ENCODE measurements at places on chromosomes 1 and 21.

GRCh38 chr1:198543670-198544260 is 3.3 kb upstream of the ATP6V1G3 start:
- no peak for DNase-seq

- no peak for DNase-seq
These were observed 162.8 kb downstream of the NTPCR start for GRCh38 chr1:233113009-233113879.

DNA sequence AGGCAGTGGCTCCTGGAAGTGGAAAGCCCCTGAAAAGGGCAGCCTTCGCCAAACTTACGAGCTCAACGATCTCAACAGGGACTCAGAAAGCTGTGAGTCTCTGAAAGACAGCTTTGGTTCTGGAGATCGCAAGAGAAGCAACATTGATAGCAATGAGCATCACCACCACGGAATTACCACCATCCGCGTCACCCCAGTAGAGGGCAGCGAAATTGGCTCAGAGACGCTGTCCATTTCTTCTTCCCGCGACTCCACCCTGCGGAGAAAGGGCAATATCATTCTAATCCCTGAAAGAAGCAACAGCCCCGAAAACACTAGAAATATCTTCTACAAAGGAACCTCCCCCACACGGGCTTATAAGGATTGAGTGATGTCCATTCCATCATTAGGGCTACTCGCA is 42.4 kb downstream of the PLPPR4 start:
- no peak for DNase-seq

DNA sequence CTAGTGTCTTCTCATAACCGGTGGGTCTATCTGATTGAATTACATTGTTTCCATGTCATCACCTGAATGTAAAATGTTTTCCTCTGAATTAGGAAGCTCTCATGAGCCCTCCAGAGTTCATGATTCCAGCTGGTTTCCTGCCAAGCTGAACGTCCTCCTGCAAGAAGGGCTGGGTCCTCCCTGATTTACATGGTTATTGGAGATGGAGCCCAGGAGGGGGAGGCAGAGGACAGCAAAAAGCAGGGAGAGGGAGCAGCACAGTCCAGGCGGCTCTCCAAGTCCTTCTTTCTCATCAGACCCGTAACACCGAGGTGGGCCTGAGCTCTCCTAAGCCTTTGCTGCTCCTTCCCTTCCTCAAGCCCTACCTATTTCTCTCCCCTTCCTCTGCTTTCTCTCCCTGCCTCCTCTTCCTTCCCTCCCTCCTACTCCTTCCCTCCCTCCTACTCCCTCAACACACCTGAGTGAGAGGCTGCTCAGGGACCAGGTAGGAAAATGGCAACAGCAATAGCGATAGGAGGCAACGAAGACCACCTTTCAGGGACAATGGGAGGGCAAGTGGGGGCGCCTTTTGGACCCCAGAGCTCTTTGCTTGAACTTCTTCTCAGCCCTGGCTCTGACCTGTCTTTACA is 265.9 kb downstream of the PRDM2 start:
- no peak for DNase-seq

DNA sequence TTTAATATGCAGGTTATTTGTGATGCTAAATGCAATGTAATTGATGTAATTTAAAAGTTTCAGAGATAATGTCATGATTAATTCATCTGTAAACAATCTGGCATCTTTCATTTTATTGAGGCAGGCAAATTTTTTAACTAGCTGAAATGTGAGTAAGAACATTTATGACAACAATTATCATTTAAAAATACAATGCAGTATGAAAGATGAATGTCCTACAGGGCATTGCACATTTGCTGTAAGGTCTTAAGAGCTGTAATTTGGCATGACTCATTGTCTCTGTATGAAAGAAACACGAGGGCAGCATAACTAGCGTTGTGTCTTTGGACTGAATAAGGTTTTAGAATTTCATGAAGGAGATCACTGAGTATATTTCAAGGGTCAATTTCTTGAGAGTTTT is 642.8 kb downstream of the PLA2G4A start:
- no peak for DNase-seq

GRCh38 chr1:55007625-55008024 is 8.9 kb downstream of the BSND start:
- no peak for DNase-seq

- DNase-seq: no peak
These were observed 17.2 kb downstream of the LGALS8 start for GRCh38 chr1:236540813-236541465.

DNA sequence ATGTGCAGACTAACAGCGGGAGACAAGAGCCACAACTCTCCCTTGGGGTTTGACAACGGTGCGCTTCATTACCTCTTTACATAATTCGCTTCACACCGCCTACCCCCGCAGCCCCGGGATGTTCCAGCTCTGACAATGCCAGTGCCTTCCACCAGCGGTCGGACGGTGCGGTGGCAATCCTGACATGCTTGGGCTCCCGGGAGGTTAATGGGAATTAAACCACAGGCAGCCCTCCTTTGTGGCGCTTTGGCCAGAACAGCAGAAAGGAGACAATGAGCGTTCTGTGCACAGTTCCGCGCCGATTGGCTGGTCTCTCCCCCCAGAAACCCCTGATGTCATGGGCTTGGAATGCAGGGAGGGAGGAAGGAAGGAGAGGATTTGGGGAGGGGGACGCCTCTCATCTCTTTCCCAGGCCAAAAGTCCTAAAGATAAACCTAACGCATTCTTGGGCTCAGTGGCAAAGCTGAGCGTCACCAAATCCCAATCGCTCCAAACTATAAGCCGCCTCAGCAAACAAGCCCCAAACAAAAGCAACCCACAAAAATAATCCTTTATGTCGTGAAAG is 1.3 kb downstream of the CNN3 start:
- DNase-seq: no peak

GRCh38 chr1:146039844-146040194 is 18.3 kb upstream of the HJV start:
- no peak for DNase-seq

DNA sequence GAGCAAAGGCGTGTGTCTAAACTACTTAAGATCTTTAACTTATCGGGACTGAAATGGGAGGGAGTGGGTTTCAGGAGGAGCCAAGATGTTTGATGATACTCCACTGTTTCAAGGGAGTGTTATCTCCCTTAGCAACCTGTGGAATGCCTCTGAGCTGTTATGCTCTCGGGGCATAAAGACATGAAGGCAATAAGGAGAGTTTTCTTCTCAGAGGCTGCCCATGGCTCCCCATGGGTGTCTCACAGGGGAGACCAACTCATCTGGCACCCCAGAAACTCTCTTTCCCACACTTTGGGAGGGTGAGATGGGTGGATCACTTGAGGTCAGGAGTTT is 130.0 kb downstream of the LIPI start:
- DNase-seq: no peak

DNA sequence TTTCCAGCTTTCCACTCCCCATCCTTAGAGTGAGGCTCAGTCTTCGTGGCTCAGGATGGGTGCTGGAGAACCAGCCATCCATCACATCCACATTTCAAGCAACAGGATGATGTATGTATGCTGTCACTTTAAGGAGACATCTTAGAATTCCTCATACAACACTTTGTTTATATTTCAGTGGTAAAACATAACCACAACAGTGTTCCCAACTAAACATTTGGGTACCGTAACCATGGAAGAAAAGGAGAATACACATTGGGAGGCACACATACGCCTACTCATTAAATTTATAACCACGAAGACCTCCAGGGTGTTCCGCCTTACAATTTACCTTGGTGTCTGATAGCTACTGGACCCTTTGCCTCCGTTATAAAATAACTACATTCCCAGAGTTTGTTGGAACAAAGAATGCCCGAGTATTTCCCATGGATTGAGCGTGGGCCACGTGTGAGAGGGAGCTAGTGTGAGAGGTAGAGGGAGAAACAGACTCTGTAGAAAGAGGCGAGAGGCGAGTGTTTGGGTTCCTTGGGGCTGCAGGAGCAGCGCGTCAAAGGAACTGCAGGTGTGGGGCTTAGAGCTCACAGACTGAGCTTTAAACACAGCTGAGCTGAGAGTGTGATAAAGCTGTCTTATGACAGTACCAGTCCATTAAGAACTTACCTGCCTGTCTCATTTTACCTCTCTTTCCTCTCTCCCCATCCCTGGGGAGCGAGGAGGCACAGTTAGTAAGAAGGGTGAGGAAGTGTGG is 111.5 kb upstream of the USP24 start:
- DNase-seq: no peak
